ENCODE measurements at places on chromosomes 3 and 15. TPM values are rescaled to one million over a fixed set of nuclear protein-coding genes. Genes with fewer than 3 reads are reported as not detected.

Gene COPB2
- polyA plus RNA-seq = 149 TPM

Gene EPB42
- not detected for polyA plus RNA-seq

Gene KBTBD13
- not detected for polyA plus RNA-seq

Gene LAMB2
- polyA plus RNA-seq = 127 TPM

DNA sequence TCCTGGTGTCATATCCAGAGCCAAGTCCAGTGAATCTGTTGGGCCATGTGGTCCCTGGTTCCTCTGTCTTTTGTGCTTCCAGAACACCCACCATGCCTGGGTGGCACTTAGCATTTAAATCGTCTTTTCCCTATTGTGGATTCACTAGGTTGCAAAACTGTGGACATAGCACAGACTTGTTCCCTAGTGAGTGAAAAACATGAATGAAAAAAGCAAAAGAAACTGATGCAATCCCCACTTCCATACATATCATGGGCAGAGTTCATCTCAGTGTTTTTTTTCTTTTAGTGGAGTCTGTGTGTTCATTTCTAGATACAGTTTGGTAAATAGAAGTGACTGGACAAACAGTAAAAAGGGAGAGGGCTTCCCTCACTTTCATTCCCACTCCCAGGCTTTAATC lies 170.5 kb downstream of the SLCO3A1 start:
- no peak for DNase-seq

DNA sequence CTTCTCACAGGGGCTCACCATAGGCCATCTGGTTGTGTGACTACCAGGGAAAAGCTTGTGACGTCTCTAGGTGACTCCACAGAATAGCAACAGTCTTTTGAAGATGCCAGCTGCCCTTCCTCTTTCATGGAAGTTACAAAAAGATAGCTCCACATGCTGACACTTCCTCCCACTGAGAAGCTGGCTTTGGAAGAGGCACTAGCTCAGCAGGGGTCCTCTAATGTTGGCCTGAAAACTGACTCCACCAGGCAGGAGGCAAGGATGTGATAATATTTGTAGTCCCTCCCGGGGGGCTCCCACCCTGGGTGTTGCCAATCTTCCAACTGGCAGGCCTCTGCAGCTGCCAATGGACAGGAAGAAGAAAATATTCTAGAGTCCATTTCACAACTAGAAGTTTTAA lies 343.5 kb downstream of the NEK10 start:
- DNase-seq = no peak

- no peak for DNase-seq
Observed at GRCh38 chr3:166510382-166510781, 673.2 kb upstream of the BCHE start.

All from keratinocyte (primary cell).